Fibroblast of skin of left biceps (primary cell): ENCODE measurements at places on chromosomes 3 and 15.
A peak's percentile ranks its signal among the peaks of the same experiment; 100 is the strongest.

DNA sequence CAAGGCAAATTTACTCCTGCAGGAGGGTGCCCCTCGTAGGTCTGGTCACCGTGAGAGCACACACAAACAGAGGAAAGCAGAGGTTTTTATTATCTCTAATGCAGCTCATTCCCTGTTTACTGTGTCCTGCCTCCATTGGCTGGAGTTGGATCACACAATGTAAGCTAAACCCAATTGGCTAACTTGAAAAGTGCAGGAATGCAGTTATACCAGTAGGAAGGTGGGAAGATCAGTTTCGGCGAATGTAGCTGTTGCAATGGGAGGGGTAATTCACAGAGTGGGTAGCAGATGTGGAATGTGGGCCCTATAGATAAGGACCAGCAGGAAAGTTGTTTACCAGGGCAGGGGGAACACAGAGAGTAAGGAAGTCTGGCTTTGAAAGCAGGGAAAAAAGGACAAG lies 42.5 kb upstream of the NPAP1 start:
- DNase-seq = no peak

GRCh38 chr3:55416331-55416821 lies 70.7 kb downstream of the WNT5A start:
- DNase-seq = peak; percentile 25

- no peak for DNase-seq
Measured at GRCh38 chr15:38471974-38472373, 18.0 kb downstream of the FAM98B start.

DNA sequence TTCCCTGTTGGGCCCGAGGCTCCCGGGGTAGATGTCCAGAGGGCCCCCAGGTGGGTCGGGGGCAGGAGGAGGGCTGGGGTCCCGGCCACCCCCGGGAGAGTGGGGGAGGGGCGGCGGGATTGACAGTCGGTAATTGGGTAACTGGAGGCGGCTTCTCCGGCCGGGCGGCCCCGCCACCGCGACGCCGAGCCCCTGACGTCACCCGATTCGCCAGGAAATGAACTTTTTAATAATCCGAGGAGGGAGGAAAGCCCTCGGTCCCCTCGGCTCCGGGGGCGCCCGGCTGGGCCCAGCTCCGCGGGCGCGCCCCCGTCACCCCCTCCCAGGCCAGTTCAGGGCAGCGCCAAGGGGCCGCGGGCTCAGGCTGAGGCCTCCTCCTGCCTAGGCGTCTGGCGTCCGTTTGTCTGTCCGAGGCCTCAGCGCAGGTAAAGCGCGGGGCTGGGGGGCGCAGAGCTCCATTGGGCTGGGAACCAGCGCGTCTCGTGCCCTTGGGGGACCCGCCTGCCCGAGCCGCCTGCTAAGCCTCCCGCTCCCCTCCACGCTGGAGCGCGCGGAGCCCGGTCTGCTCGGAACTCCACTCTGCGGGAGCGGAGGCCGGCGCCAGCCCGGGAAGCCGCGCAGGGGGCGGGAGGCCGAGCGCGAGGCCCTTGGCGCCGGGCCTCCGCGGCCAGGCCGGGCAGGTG lies 3.9 kb downstream of the GATA2 start:
- no peak for DNase-seq

- DNase-seq = no peak
Measured at GRCh38 chr3:123627673-123628670, 43.1 kb upstream of the HACD2 start.

DNA sequence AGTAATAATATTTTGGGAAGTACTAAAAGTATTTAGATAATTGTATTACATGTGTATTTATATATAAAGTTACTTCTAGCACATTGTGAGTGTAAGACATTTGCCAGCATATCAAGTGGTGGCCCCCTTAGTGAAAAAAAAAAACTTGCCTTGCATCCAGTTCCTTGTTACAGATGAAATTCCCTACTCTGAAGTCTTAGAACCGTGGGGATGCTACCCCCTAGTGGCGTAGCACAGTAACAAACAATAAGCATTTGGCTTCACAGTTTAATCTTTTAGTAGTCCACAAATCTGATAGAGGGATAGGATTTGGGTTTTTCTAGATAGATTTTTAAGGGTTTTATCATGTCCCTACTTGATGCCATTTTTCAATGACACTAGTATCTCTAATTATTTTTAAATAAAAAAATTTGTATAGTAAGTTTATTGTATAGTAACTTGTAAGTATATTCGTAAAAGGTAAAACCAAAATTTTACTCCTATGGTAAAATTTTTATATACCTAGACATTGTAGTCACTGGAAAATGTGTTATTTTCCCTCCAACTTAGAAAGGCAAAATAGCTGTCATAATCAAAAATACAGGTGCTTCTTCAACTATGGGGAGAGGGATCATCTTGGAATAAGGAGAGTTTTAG lies 14.3 kb downstream of the SMC4 start:
- peak; percentile 55 for DNase-seq

- DNase-seq = no peak
Measured at GRCh38 chr15:73906346-73907034, 19.8 kb upstream of the LOXL1 start.

- no peak for DNase-seq
Measured at GRCh38 chr3:187963003-187963676, 190.8 kb upstream of the LPP start.

- DNase-seq = no peak
Measured at GRCh38 chr3:33007776-33008175, 56.3 kb downstream of the CCR4 start.

- DNase-seq = no peak
Measured at GRCh38 chr3:126447456-126448106, 28.1 kb downstream of the ZXDC start.

- no peak for DNase-seq
Measured at GRCh38 chr3:156761713-156762451, 64.3 kb upstream of the LEKR1 start.

DNA sequence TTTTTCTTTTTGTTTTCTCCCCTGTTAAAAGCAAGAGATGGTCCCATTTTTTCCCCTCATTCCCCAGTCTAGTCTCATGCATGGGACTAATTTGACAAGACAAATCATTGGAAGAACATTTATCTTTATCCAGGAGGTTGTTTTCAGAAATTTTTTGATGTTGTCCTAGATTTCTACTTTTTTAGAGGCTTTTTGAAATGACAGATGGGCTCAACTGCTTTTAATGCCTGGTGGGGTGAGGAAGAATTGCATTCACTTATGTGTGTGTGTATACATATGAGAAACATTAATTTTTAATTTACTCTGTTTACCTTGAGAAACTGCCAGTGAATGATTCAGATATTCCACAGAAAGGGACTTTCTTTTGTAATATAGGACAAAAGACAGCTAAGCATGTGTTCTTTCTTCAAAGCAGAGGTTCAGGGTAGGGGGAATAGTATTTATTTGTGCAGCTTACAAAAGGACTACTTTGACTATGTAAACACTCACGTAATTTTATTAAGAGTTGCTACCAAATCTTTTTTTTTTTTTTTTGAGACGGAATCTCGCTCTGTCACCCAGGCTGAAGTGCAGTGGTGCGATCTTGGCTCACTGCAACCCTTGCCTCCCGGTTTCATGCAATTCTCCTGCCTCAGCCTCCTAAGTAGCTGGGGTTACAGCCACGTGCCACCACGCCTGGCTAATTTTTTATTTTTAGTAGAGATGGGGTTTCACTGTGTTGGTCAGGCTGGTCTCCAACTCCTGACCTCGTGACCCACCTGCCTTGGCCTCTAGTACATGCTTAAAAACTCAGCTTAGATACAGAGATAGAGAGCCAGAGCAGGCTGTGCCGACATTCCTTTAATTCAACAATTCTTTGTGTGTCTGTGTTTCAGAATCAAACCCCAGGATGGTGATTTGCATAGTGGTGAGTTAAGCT lies 130.1 kb upstream of the RARB start:
- peak; percentile 19 for DNase-seq

- DNase-seq = no peak
Measured at GRCh38 chr3:171790898-171791691, 19.2 kb downstream of the PLD1 start.

DNA sequence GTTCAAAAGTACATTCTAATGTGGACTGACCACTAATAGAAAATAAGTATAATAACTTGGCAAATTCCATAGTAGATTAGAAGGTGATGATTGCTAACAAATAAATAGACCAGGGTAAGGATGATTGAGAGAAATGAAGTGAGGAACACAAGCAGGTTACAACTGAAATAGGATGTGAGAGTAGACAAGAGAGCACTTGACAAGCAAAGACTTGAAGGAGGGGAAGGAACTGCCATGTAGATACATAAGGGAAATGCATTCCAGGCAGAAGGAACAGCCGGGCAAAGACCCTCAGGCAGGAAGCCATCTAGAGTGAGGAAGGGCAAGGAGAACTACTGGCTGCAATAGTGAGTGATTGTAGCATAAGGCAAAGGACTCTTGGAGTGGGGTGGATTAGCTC lies 5.0 kb downstream of the PLA1A start:
- no peak for DNase-seq

DNA sequence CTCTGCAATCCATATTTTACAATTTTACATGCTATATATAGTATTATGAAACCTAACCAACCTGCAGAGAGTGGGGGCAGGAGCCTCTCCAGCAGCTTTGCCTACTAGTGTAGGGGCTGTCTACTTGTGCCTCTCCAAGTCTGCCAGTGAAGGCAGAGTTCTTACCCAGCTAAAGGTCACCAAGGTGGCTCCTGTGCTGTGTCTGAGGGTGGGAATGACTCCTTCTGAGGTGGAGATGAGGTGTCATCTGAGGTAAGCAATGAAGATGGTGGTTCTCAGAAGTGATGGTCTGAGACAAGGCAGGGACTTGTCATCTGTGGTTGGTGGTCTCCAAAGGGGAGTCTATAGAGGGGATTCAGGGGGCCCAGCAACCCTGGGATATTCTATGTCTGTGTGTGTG lies 47.5 kb downstream of the SACM1L start:
- no peak for DNase-seq

- no peak for DNase-seq
Measured at GRCh38 chr3:156626104-156626503, 48.3 kb upstream of the TIPARP start.

- no peak for DNase-seq
Measured at GRCh38 chr15:100703671-100704070, 101.3 kb downstream of the ASB7 start.

DNA sequence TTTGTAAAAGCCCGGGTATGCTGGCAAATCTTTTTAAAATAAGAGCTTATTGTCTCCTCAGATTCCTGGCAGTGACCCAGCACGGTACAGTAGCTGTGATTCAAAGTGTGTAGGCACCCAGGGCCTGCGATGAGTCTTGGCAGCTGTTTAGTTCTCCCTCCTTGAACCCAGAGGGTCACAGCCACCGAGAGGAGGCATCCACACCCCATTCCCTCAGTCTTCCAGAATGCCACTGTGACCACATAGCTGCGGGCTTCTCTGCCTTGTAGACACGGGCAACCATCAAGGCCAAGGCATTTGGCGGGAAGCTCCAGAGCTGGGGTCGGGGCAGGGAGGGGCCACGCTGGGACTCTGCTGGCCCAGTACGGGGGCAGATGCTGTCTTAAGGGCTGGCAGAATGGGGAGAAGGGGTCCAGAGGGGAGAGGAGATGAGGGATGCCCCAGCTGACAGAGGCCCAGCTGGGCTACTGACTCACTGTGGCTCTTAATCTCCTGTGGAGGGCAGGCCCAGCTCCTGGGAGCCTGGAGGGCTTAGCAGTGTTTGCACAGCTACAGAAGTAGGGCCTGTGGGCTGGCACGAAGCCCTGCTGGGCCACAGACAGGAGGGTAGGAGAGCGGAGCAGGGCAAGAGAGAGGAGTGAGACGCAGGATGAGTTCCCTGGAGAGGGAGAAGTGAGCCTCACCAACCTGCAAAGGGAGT lies 68.8 kb upstream of the DLG1 start:
- DNase-seq = peak; percentile 32

GRCh38 chr3:179646177-179646576 lies 6.7 kb upstream of the USP13 start:
- no peak for DNase-seq

DNA sequence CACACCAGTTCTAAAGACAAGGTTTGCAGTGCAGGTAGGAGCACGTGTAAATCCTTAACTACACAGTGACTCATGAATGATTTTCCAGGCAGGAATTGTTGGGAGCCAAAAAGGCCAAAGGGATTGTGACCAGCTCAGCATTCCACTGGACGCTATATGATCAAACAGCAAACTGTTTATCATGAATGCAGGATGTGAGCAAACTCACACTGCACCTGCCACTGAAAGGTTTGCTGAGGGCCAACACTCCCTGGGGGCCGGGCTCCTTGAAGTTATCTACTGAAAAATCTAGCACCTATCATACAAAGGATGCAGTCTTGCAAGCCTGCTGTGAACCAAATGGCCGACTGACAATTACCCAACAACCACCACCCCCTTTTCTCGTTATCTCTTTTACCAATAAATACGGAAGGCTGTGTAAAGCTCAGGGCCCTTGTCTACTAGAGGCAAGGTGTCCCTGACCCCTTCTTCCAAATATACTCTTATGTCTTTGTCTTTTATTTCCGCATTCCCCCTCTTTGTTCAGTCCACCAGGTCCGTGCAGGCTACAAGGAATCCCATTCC lies 11.5 kb upstream of the DNASE1L3 start:
- DNase-seq = no peak

- no peak for DNase-seq
Measured at GRCh38 chr3:136305879-136306278, 55.7 kb downstream of the PCCB start.

DNA sequence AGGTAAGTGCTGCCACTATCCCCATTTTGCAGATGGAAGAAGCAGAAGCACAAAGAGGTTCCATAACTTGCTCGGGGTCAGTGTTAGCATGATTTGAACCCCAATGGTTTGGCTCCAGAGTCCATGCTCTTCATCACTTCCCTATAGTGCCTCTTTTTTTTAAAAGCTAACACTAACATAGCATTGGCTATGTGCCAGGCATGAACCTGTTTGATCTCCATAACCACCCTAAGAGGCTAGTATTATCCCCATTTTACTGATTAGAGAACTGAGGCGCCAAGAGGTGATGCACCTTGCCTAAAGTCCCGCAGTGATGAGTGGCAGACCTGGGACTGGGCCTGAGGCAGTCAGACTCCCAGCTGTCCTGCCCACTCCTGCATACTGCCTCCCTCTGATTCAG lies 7.3 kb downstream of the LINGO1 start:
- DNase-seq = no peak

- DNase-seq = no peak
Measured at GRCh38 chr3:30682434-30683155, 76.2 kb downstream of the TGFBR2 start.

DNA sequence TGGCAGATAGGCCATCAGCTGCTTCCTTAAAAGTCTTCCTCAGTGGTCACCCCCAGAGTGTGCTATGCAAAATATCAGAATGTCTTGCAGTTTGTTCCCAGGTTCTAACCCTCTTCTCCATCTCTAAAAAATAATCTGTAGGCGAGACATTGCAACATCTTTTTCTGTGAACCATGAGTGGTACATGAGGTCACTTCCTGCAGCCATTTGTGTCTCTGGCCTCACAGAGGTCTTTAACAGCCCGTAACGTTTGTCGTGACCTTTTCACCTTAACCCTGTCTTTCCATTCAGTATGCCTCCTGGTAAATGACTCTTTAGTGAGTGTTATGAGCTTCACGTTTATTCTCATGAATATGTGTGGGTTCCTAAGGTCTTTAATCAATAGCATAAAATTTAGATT lies 145.4 kb downstream of the KLHL25 start:
- DNase-seq = no peak

- DNase-seq = no peak
Measured at GRCh38 chr15:57069423-57069822, 151.0 kb downstream of the TCF12 start.
